ENCODE measurements at places on chromosomes 1 and 21.
A peak's percentile ranks its signal among the peaks of the same experiment; 100 is the strongest.

GRCh38 chr1:38834937-38835827, 24.4 kb downstream of the RRAGC start:
- peak; percentile 89 for DNase-seq

- DNase-seq = no peak
Observed at GRCh38 chr1:85413169-85413568, 51.8 kb downstream of the DDAH1 start.

DNA sequence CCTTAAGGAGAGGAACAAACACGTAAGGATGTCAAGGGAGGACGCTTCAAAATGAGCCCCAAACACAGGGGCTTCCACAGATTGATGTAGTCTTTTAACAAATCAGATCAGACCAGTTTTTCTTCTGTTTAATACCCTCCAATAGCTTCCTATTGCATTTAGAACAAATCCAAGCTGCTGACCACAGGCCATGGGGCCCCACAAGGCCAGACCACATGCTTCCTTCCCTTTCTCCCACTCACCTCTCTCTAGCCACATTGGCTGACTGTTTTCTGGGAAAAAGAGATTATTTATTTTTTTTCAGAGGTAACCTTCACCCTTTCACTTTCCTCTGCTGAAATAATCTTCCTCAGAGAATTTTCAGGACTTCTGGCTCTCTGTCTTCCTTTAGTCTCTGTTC, 380.6 kb downstream of the SIPA1L2 start:
- no peak for DNase-seq

DNA sequence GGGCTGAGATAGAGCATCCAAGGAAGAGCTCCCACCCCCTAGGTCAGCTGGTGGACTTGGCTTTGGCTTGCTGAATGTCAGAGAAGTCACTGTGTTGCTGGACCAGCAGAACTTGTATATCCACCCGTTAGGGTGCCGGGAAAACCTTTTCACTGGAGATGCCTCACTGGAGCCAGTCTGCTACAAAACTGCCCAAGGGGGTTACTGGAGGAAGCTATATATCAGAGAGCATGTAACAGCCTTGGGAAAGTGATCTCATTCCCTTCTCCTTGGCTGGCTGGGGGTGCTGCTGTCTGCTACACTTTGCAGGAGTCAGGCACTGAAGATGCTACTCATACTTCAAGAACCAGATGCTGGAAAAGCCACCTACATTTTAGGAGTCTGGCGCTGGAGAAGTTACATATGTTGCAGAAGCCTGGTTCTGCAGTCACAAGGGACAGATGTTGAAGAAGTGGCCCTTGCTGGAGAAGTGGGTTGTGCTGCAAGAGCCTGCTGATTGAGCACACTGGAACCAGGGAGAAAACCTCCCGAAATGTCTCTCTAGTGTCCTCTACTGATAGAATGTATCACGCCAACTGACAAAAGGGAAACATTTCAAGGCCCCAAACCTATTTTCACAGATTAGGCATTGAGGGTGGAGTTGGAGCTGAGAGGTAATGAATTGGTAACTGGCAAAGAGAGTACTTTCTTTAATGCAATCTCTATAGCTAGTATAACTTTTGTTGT, 250.6 kb downstream of the SPATA17 start:
- no peak for DNase-seq

DNA sequence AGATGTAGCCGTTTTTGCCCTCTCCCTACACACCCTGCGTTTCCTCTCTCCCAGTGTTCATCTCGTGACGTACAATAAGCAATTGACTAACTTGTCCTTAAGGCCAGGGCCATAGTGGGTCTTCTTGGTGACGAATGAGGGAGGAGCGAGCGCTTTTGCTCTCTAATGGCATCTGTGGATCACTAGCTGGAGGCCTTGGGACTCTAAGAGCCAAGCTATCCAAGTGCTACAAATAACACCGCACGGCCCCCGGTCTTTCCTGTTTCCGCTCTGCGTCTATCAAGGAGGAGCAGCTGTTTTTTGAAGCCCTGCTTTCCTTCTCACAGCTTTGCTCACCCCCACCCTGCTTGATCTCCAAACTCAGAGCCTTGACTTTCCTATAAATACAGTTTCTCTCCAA, 25.2 kb downstream of the EVA1C start:
- DNase-seq = no peak

- DNase-seq = no peak
Observed at GRCh38 chr1:31521761-31522555, 54.4 kb upstream of the TINAGL1 start.

DNA sequence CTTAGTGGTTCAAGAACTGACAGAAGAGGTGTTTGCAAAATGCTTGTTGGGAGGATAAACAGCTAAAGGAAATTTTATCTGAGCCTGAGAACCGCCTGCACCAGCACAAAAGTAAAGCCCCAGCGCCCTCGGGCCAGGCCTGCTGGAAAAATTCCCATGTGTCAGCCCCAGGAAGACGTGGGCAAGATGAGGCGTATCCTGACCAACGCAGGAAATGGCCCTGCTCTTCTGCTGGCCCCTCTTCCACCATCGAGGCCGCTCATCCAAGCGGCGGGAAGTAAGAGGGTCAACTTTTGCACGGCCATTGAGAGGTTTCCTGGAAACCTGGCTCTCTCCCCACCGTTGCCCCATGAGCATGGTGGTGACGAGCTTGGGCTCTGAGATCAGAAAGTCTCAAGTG, 39.6 kb downstream of the LRRC3 start:
- DNase-seq = no peak

- no peak for DNase-seq
Observed at GRCh38 chr21:27703791-27704190, 736.9 kb upstream of the ADAMTS5 start.

DNA sequence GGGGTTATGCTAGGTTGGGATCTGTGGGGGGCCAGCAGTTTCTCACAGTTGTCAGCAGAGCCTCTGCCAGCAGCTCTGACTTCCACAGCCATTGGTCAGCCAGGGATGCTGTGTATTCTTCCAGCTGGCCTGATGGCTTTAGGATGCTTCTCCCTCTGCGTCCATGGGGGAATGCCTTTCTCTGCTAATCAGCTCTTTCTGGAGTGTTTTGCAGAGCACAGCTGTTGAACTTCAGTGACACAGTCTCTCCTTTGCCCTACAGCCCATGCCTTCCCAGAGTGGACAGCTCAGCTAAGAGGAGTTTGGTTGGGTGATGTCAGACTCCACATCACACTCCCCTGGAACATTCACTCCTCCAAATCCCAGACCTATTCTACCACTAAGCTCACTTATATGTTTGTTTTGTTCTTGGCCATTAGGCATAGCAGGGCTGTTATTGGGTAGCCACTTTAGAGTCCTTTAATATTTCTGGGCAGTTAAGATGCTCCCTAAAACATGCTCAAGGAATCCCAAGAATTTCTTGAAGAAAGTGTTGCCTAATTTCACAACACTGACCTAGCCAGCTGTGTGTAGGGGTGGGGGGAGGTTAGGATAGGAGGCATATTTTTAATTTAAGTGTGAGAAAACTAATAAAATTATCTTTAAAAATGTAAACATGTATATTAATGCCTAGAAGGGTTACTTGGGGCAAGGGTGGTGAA, 75.3 kb upstream of the KIAA0040 start:
- no peak for DNase-seq

GRCh38 chr1:165353731-165354671, 2.5 kb downstream of the LMX1A start:
- DNase-seq = no peak

Measured in NCI-H1092 treated with DMSO at 0.1 percent for 48 hours (cell line).